ENCODE measurements at places on chromosomes 12 and 14. TPM values are rescaled to one million over a fixed set of nuclear protein-coding genes. Genes with fewer than 3 reads are reported as not detected.

CBLN3 gene
- total RNA-seq: 12.2 TPM

GPRC5D gene
- not detected for total RNA-seq

CKAP4 gene
- 15.6 TPM for total RNA-seq

PRH2 gene
- total RNA-seq: not detected

SNRNP35 gene
- total RNA-seq: 24.8 TPM

- no peak for DNase-seq
Measured at GRCh38 chr12:107126796-107127481, 33.6 kb upstream of the CRY1 start.

GRCh38 chr12:93602897-93603668, 30.6 kb downstream of the SOCS2 start:
- DNase-seq: no peak

DNA sequence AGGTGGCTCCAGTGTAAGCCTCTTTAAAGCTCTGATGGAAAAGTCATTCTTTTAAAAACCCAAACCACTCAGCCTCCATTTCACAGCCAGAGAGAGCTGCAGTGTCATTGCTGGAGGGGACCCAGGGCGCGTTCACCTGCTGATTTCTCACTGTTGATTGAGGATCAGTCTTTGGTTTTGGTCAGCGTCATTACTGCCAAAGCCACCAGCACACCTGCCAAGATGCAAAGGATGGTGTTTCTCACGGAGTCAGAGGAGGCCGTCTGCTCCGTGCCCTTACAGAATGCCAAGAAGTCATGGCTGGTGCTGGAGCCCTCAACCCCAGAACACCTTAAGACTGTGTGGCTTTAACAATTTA, 32.8 kb upstream of the BATF start:
- DNase-seq: peak; percentile 26

DNA sequence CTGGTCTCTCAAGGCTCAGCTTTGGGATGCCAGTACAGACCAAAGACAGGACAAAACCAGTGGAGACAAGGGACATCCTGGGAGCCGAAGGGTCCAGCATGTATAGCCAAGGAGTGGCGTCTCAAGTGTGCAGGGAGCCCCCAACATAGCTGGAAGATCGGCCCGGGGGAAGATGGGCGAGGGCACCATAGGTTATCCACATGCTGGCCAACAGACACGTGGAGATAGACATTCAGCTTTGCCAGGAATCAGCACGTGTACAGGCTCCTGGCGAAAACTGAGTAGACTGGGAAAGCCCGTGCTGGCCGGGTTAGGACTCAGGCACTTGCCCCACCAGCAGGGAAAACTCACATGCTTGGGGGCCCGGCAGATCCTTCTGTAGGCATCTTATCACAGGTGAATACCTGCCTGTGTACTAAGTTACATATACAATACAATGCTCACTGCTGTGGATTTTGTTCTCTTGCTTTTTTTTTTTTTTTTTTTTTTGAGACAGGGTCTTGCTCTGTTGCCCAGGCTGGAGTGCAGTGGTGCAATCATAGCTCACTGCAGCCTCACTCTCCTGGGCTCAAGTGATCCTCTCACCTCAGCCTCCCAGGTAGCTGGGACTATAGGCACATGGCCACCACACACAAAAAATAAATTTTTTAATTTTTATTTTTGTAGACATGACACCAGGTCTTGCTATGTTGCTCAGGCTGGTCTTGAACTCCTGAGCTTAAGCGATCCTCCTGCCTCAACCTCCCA, 5.6 kb upstream of the ANKRD9 start:
- no peak for DNase-seq

GRCh38 chr12:50411051-50411660, 10.5 kb downstream of the LARP4 start:
- DNase-seq: no peak

DNA sequence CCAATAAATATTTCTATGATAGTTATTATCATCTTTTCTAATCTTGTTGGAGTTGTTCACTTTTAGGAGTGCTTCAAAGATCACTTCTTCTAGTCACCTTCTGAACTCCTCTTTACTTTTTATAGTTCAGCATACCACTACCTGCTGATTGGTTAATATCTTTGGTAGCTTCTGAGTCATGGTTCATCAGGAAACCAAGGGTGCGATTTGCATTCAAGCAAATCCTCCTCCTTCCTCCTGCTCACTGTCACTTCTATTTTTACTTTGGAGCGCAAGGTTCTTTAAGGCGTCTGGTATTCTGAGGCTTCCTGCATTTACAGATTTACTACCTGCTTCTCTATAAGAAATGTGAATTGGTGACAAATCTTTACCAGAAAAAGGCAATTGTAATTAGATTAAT, 24.0 kb downstream of the SYT1 start:
- no peak for DNase-seq

GRCh38 chr14:102594514-102595175, 2.2 kb downstream of the RCOR1 start:
- DNase-seq: peak; percentile 82

DNA sequence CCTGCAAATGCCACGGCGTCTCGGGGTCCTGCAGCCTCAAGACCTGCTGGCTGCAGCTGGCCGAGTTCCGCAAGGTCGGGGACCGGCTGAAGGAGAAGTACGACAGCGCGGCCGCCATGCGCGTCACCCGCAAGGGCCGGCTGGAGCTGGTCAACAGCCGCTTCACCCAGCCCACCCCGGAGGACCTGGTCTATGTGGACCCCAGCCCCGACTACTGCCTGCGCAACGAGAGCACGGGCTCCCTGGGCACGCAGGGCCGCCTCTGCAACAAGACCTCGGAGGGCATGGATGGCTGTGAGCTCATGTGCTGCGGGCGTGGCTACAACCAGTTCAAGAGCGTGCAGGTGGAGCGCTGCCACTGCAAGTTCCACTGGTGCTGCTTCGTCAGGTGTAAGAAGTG, 16.8 kb downstream of the WNT5B start:
- no peak for DNase-seq

- DNase-seq: no peak
Measured at GRCh38 chr12:75856235-75856634, 175.3 kb downstream of the PHLDA1 start.

DNA sequence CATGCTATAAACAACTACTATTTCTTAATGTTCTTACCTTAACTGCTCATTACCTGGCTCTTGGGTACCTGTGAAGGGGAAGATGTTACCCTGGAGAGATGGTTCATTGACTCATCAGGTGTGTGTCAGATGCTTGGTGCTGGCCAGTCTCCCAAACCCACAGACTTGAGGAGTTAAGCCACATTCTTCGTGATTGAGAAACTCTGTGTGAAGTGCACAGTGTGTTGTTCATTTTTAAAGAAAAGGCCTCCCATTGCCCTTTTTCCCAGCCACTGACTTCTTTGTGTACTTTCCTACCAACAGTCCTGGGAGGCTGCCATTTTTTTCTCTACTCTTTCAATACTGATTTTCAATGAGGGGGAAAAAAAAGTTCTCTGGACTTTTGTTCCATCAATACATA, 3.2 kb downstream of the MGST1 start:
- no peak for DNase-seq

DNA sequence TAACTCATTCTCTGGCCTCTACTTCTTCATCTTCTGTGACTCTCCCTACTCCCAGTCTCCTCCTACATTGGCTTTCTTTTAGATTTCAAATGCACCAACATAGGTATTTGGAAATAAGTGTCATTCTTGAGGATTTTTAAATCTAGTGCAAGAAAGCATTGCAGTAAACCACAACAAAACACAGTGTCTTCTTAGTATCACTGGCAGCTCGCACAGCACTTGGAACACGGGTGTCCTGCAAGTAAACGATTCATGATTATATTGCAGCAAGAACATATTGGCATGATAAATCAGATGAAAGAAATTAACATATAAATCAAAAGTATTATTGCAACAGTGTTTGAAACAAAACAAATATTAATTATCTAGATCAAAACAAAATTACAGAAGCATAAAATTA, 45.6 kb downstream of the MAGOHB start:
- DNase-seq: no peak

- peak; percentile 32 for DNase-seq
Measured at GRCh38 chr14:101075025-101075800, 171.7 kb upstream of the RTL1 start.

Measured in activated CD4-positive, alpha-beta T cell treated with anti-CD3 and anti-CD28 coated beads for 36 hours (primary cell).